ENCODE measurements at places on chromosomes 7 and 10. TPM values are rescaled to one million over a fixed set of nuclear protein-coding genes. Genes with fewer than 3 reads are reported as not detected.

The EGR2 gene
- total RNA-seq: 2.5 TPM

DNA sequence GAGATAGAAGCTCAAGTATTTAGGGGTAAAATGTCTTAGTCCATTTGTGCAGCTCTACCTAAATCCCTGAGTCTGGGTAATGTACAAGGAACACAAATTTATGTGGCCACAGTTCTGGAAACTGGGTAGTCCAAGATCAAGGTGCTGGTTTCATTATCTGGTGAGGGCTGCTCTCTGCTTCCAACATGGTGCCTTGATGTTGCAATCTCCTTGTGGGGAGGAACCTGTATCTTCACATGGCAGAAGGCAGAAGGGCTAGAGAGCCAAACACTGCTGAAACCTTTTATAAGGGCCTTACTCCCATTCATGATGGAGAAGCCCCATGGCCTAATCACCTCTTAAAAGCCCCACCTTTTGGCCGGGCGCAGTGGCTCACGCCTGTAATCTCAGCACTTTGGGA lies 8.7 kb upstream of the BAZ1B start:
- no peak for DNase-seq

DNA sequence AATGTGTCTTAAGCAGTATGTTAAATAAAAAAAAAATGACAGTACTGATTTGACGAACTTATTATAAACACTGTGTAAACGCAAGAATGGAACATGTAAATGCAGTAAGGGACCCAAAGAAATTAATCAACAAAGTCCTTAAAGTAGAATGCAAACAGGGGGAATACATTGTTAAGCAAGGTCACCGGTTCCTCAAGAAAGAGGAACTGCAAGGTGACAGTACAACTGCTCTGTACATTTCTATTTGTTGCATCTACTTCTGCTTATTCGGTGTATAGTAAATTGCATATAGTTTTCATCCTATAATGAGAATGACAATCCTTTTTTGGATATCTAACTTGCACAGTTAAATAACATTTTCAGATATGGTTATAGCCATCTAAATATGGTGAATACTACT lies 387.0 kb upstream of the SEMA3D start:
- no peak for DNase-seq

DNA sequence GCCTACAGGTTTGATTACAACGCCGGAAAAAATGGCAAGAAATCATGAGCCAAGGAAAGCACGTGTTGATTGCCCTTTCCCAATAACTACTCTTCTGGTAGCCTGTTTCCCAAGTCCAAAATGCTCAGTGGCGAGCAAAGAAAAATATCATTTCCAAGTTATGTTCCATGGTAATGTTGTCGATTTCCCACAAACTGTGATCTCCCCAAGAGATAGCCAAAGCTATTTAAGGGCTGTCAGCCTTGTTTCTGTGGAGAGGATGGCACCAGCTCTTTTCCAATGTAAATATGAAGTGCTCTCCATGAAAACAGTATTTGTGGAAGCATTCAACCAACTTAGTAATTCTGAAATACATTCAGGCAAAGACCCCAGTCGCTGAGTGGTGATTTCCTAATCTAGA lies 232.5 kb upstream of the AOAH start:
- no peak for DNase-seq

DNA sequence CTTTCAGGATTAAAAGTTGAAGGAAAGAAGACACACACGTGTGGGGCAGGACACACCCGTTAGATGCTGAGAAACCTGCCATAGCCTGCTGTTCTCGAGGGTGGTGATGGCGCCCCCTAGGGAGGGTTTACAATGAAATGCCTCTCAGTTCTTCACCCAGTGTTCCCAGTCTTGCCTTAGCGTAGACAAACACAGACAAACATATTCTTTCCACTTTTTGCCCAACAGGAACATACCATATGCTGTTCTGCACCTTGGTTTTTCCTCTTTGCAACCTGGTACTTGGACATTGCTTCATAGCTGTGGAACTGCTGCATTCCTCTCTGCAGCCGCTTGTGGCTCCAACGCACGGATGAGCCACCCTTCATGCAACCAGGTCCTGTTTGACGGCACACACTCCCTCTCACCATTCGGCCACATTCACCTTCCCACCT lies 23.3 kb upstream of the HSPA12A start:
- no peak for DNase-seq

- DNase-seq: no peak
Measured at GRCh38 chr10:113912582-113912981, 58.1 kb downstream of the NHLRC2 start.

GRCh38 chr7:42096681-42097561 lies 140.1 kb downstream of the GLI3 start:
- DNase-seq: no peak

- DNase-seq: no peak
Measured at GRCh38 chr7:20508109-20508508, 107.4 kb upstream of the ABCB5 start.

DNA sequence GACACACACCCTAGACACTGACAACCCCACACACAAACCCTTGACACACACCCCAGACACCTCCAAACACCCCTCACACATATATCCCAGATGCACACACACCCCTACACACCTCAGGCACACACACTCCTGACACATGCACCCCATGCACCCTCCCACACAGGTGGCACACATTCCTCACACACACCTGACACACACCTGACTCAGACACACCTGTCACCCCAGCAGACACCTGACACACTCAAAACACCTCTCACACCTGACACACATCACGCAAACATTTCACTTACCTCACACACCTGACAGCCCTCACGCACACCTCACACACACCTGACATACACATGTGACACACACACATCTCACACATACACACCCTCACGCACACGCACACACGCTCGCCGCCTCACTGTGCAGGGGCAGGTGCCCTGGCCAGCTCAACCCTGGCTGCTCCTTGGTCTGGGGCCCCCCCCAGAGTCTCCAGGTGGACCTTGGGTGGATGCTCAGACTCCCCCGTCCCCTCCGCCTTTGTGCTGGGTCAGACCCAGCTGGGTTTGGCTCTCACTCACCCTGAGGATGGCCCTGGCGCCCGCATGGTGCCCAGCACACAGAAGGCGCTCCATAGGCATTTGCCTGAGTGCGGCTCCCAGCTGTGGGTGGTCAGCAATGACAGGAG lies 3.1 kb upstream of the CALY start:
- no peak for DNase-seq

DNA sequence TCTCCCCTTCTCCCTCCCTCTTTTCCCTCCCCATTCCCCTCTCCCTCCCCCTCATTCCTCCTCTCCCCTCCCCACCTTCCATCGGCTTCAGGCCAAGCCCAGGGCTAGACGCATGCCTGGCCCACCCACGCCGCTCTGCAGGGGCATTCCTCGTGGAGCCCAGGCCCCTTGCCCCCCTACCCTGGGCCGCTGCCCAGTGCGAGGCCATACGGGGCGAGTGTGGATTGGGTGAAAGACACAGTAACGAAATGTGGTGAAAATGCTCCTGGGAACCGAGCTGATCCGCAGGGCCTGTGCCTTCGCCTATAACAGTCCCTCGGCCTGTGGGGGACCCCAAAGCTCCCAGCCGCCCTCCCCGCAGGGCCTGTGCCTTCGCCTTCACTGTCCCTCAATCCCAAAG lies 28.3 kb downstream of the ADGRA1 start:
- no peak for DNase-seq

DNA sequence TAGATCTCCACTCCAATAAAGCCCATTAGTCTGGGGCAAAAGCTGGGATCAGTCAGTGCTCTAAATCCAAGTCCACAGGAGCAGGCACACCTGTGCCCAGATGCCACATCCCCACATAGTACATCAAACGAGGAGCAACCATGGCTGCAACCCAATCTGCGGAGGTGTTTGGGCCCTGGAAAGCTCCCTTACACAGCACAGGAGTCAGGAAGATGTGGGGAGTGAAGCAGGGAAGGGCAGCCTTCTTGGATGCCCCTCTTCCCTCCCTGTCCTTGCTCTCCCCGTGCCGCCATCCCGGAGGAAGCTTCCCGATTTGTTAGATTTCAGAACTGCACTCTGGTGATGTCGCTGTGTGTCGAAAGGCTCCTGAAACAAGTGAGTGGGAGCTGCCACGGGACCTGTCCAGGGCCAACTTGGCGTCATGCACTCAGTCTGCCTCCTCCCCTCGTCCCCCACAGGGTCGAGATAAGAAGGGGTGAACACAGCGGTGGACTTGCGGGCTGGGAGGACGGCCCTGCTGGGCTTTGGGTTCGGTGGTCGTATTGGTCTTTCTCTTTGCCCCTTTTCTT lies 230.6 kb upstream of the GRB10 start:
- no peak for DNase-seq

Data from dorsolateral prefrontal cortex (tissue), 122 donors.